ENCODE measurements at places on chromosomes 7 and 10. TPM values are rescaled to one million over a fixed set of nuclear protein-coding genes. Genes with fewer than 3 reads are reported as not detected.

GRCh38 chr7:139329119-139329518, 12.0 kb upstream of the FMC1 start:
- DNase-seq = no peak

GRCh38 chr10:36817898-36818297, 307.5 kb upstream of the ANKRD30A start:
- DNase-seq = no peak

DNA sequence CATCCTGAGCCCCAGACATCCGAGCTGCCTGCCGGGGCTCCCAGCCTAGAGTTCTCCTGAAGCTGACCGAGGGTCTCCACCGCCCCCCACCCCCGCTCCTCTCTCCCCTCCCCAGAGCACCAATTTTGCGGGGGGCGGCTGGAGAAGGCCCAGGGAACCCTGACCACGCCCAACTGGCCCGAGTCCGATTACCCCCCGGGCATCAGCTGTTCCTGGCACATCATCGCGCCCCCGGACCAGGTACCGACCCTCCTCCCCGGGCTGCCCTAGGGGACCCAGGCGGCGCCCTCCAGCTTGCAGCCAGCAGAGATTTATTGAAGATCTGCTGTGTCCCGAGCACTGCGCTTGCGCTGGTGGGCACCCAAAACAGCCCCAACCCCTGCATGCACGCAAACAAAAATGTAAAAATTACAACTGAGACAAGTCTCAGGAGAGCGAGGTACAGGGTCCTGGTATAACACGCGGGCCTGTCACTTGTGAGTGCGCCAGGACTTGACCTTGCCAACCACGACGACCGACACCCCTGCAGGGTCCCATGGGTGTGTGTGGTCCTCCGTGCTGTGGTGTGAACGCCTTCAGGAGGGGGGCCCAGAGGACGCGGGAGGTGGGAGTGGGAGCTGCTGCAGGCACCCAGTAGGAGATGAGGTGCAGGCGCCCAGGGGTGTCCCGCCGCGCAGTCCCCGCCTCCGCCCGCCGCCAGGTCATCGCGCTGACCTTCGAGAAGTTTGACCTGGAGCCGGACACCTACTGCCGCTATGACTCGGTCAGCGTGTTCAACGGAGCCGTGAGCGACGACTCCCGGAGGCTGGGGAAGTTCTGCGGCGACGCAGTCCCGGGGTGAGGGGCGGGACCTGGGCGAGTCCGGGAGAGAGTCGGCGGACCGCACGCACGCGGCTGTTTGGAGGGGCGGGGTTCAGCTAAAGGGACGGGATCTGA, 3.1 kb downstream of the PCOLCE start:
- no peak for DNase-seq

DNA sequence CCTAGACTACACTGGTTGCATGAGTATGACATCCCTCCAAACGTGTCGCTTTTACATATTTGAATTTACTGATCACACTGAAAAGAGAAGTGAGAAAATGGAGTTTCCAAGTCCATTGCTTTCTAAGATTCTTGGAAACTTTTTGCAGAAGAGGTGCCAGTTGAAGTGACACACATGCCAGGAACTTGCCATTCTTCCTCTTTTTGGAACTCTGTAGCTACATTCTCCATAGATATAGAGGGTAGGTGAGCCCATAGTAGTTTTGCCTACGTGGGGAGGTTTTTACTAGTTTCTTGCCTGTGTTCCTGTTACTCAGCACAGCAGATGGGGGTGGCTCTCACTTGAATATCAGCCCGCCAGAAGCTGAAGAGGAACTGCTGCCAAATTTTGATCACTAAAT, 286.6 kb upstream of the NRP1 start:
- DNase-seq = no peak

GRCh38 chr10:1401071-1401965, 336.0 kb downstream of the ADARB2 start:
- no peak for DNase-seq

GTF2IRD2 gene
- 1.1 TPM for total RNA-seq

CYP26A1 gene
- not detected for total RNA-seq

LRCH4 gene
- total RNA-seq = 76.2 TPM
